Activated naive CD4-positive, alpha-beta T cell treated with anti-CD3 and anti-CD28 coated beads for 36 hours (primary cell): ENCODE measurements at places on chromosomes 7 and 10.
A peak's percentile ranks its signal among the peaks of the same experiment; 100 is the strongest.

GRCh38 chr10:35083242-35083641, 6.9 kb downstream of the CUL2 start:
- no peak for DNase-seq

- no peak for DNase-seq
Observed at GRCh38 chr7:134684165-134684564, 37.5 kb downstream of the BPGM start.

- no peak for DNase-seq
Observed at GRCh38 chr10:51072921-51073434, 1.3 kb upstream of the PRKG1 start.

- DNase-seq, result no peak
Observed at GRCh38 chr7:39221901-39222300, 244.2 kb downstream of the POU6F2 start.

GRCh38 chr10:27911011-27911410, 87.9 kb downstream of the ODAD2 start:
- DNase-seq, result no peak

GRCh38 chr7:4670791-4671190, 11.3 kb upstream of the FOXK1 start:
- DNase-seq, result no peak

GRCh38 chr10:36507715-36508114, 617.7 kb upstream of the ANKRD30A start:
- no peak for DNase-seq

DNA sequence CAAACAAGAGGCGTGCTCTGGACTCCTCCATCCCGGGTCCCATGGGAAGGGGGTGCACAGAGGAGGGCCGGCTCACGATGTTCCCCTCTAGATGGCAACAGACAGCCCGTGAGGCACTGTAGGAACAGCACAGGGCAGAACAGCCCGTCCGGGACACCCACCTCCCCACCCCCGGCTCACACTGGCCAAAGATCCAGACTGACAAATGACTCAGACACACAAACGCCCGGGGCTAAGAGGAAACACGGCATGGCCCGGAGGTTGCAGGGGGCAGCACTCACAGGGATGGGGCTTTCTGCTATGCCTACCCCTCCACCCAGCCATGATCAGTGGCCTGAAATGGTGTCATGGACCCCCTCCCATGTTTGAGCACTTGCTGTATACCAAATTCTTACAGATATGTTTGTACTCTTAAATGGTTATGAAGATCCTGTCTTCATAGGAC, 4.9 kb upstream of the ELN start:
- DNase-seq, result no peak

- DNase-seq, result no peak
Observed at GRCh38 chr10:71842422-71842821, 8.6 kb downstream of the PSAP start.

DNA sequence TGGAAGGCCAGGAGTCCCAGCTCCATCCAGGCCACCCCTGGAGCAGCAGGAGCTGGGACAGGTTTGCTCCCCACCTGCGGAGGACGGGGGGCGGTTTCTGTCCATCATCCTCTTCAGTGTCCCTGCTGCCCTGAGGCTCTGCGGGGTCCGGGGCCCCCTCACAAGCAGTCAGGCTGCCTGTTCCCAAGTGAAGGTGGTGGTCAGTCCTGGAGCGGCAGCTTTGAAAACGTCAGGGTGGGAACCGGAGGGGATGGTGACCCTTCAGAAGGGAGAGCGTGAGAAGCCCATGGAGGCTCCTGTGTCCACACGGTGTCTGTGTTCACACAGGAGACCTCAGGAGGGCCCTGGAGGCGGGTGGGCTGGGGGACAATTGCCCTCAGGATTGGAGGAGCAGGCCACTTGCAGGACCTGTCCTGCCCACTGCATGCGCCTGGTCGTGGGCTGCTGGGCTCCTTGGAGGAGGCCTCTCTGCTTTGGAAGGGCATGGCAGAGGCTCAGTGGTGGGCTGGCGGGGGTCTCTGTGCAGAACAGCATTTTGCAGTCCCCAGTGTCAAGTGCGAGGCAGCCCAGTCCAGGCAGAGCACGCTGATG, 49.3 kb upstream of the INPP5A start:
- no peak for DNase-seq

DNA sequence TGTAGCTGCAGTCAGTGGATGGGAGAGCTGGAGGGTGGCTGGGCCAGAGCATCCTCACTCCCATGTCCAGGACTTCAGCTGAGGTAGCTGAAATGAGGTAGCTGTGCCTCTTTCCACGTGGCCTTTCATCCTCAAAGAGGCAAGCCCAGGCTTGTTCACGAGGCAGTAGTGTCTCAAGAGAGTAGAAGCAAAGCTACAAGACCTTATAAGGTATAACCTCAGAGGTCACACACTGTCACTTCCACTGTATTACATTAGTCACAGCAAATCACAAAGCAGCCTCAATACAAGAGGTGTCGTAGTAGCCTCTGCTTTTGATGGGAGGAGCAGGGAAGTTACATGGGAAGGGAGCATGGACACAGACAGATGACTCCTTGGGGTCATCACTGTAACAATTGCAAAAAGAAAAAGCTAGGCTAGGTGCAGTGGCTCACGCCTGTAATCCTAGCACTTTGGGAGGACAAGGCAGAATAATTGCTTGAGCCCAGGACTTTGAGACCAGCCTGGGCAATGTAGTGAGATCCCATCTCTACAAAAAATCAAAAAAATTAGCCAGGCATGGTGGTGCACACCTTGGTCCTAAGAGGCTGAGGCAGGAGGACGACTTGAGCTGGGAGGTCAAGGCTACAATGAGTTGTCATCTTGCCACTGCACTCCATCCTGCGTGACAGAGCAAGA, 97.5 kb downstream of the SKIDA1 start:
- DNase-seq, result peak; percentile 6

GRCh38 chr7:1787241-1787640, 117.2 kb downstream of the ELFN1 start:
- no peak for DNase-seq

- DNase-seq, result no peak
Observed at GRCh38 chr10:130713135-130713534, 576.9 kb downstream of the GLRX3 start.

- DNase-seq, result no peak
Observed at GRCh38 chr10:114905450-114905849, 32.5 kb upstream of the TRUB1 start.

- no peak for DNase-seq
Observed at GRCh38 chr10:48333856-48334255, 27.4 kb downstream of the MAPK8 start.

DNA sequence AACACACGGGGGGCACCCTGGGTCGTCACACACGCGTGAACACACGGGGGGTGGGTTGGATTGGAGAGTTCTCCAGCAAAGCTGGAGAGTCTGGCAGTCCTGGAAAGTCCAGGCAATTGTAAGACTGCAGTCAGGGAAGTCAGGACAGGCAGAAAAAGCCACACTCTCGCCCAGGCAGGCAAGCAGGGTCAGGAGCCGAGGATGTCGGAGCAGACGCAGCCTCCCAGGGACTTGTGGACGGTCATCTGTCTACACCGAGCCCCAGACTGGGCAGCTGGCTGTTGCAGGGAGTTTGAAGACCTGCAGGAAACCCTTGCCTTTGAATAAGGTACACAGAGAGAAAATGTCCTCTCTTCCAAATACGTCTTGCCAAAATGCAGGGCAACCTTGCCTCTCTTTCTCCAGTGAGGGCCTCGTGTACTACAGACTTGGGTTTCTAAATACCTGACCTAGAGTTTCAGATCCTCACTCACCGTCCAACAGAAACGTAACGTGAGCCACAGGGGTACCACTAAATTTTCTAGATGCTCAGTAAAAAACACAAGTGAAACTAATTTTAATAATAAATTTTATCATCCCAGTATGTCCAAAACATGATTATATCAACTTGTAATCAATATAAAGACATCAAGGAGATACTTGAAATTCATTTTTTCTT, 176.7 kb downstream of the ADARB2 start:
- no peak for DNase-seq

DNA sequence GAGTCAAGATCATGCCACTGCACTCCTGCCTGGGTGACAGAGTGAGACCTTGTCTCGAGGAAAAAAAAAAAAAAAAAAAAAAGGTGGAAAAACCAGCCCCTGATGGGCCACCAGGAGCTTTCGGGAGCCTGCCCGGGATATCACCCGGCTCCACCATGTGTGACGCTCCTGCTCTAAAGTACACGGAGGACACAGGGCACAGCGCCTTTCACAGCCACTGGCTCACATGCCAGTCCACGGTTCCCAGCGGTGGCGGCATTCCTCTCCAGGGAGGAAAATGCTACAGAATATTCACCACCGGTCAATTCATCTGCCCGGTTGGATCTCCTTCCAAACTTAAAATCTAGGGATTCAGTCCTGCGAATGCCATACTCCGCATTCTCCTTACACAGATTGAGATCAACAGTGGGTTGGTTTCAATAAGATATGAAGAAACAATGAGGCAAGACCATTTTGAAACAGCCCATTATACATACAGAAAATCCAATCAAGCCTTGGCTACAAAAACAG, 81.2 kb downstream of the CTBP2 start:
- no peak for DNase-seq

DNA sequence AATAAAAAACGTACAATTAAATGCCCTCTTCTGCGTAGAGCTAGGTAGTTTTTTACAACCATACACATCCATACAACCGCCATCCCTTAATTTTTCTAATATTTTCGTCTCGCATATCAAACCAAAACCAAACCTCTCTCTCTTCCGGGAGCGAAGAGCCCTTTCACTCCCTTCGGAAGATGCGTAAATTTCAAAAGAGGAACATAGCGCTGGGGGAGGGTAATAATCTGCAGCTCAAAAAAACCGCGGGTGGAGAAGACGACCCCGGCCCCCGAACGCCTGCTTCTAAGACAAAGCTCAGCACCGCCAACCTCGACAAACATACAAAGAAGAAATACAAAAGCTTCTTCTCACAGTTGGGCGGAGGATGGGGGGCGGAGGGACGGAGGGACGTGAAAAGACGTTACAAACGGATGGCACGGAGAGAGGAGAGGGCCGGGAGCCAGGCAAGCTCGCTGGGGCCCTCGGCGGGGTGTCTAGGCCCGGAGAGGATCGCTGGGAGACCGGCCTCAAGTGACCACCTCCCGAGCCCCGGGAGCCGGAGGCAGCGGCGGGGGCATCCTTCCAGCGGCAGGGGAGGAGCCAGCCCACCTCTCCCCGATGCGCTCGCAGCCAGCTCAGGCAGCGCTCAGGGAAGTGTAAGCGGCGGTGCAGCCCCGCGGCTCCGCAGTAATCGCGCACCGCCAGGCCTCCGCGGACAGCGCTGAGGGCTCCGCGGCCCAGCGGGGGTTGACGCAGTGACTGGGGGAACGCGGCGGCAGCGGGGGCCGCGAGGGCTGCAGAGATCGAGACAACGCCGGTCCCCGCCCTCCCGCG, 851 bp downstream of the MKRN1 start:
- DNase-seq, result peak; percentile 54

DNA sequence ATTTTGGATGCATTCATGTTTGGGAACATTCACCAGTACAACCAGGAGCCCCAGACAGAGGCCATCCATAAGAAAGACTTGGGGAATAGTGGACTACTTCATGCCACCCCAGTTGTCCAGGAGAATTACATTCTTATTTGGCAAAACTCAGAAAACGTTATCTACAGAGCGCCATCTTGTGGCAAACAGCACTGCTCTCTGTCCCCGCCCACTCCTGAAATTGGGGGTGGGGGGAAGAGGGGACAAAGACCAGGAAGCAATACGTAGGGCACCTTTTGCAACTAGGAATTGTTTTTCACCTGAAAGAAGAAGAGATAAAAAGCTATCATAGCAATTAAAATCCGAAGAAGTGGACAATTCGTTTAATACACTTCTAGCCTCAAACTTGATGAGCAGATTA, 134.6 kb upstream of the MGMT start:
- DNase-seq, result peak; percentile 44

DNA sequence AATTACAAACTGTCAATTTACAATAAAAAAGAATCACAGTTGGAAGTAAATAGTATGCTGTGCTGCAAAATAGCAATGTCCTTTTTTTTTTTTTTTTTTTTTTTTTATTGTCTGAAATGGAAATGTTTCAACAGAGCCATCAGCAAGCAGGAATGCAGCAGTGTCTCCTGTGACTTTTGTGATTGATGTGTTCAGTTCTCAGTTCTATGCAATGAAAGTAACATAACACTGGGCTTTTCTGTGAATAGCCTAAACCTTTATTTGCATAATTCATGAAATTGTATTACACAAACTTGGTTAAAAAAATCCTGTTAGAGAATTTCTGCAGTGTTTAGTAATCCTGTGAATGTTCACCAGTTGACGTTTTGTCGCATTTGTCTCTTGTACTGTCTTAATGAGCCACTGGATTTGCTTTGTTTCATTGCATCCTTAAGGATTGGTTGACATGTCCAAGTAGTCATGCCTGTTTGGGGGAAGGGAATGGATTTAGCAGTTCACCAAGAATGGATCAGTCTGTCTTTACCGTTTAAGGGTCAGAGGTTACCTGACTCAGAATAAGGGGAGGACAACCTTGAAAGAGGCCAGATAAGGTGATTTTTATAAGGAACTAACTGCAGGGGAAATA, 192.7 kb downstream of the MLLT10 start:
- DNase-seq, result no peak

DNA sequence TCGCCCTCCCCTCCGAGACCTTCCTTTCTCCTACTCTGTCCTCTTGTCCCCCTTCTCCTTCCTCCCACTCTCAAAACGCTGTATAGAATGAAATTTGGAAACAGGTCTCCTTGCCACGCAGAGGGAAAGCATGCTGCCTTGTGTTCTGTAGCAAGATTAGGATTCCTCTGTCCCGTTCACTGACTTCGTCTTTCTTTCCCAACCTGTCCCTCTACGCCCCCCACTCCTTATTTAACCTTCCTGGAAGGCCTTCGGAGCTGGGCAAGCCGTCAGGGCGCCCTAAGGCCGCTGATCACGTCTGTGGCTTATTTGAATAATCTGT, 1.3 kb downstream of the HOXA9 start:
- no peak for DNase-seq

DNA sequence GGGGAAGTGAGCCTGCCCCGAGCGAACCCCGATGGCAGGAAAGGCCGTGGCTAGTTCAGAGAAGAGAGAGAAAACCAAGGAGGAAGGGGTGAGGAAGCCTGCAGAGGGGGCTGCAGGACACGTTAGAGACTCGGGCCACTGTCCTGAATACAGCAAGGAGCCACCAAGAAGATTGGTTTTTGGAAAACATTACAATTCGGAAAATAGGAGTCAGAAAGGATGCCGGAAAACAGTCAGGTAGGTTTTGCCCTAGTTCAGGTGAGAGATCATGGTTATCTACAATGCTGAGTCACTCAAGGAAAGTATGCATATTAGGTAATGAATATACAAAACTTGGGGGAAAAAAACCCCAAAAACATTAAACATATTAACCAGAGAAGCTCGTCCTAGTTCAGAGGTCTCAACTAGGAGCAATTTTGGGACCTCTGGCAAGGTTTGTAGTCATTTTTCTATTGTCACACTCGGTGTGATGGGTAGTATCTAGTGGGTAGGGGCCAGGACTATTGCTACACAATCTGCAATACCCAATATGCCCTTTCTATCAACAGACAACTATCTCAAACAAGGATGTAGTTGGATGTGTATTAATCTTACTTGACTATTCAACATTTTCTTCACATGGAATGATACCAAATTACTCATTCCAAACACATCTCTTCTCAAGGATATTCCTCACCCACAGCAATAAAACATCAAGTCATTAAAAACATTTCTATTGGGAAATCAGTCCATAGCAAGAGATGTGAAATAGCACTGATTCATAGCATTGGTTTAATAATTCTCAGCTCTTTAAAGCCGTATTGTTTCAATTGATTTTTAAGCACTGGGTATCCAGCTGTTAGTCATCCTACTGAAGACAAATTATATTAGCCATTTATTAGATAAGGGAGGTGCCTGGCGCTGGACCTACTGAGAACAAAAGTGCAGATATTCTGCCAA, 74.4 kb upstream of the RSU1 start:
- DNase-seq, result peak; percentile 71

- no peak for DNase-seq
Observed at GRCh38 chr10:107689323-107689722, 524.8 kb upstream of the SORCS1 start.
